NCI-H446 treated with DMSO at 0.1 percent for 48 hours (cell line): ENCODE measurements at places on chromosomes 7 and 10.

GRCh38 chr10:5271526-5271925 lies 74.9 kb downstream of the AKR1C4 start:
- DNase-seq: no peak

GRCh38 chr7:157024716-157025115 lies 14.3 kb upstream of the MNX1 start:
- DNase-seq: no peak

- no peak for DNase-seq
Observed at GRCh38 chr10:12975266-12975665, 26.2 kb downstream of the CCDC3 start.

GRCh38 chr10:133097961-133098360 lies 10.2 kb downstream of the ADGRA1 start:
- DNase-seq: no peak

DNA sequence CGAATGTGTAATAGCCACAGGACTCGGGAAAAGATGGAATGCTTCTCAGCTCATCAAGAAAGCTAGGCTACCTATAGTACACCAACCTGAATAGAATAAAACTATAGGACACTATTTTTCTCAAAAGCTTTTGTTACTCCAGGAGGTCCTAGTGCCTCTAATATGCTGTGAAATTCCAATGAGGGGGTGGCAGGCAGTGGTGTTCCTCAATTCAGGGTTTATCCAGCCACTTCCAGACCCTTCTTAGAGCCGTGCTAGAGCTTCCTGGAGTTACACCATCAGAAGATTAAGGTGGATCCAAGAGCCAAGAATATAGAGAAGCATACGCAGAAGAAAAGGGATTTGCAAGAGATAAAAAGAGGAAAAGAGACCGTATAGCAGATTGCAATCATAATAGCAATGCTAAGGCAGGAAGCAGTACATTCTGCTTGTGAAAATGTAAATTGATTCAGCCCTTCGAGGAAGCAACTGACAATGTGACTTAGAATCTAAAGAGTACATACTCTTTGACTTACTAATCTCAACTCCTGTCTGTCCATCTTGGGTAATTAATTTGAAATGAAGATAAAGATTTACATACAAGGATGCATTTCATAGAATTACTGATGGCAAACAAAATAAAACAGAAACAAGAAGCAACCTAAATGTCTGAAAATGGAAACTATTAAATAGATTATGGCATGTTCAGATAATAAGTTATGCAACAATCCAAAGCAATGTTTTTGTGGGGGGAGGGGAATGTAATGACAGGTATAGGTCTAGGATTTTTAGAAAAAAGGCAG lies 2.1 kb downstream of the ST8SIA6 start:
- DNase-seq: no peak

GRCh38 chr7:108293149-108293612 lies 163.0 kb upstream of the LAMB4 start:
- DNase-seq: no peak
